ENCODE measurements at places on chromosomes 1 and 21.
A peak's percentile ranks its signal among the peaks of the same experiment; 100 is the strongest.

- no peak for DNase-seq
Measured at GRCh38 chr1:243742819-243743218, 107.2 kb downstream of the AKT3 start.

GRCh38 chr1:189431447-189431846 is 1046.2 kb downstream of the BRINP3 start:
- no peak for DNase-seq

DNA sequence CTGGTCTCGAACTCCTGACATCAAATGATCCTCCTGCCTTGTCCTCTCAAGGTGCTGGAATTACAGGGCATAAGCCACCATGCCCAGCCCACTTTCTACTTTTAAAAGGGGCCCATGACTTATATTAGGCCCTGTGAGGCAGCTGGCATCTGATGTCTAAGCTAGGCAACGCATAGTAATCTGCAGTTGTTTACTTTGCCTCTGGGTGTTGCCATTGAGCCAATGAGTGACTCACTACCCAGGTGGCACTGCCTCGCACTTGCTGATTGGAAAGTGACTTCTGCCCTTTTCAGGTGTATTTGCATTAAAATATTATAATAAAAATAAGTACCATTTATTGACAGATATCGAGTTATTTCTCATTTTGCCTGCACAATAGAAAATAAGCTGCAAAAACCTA is 84.9 kb downstream of the KIF14 start:
- no peak for DNase-seq

DNA sequence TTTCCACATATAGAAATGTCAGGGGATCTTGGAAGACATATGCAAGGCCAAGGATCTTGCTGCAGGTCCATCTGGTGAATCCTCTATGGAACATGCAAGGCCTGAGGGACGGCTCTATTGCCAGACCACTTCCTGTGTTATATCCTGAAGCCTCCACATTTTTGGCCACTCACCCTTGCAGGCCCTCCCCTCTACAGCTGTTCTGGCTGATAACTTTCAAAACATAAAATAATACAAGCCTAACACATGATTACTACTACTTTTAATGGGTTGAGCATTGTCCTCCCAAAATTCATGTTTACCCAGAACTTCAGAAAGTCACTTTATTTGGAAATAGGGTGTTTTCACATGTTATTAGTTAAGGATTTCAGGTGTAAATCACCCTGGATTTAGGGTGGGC is 18.5 kb upstream of the LYPLAL1 start:
- no peak for DNase-seq

- no peak for DNase-seq
Measured at GRCh38 chr1:70286453-70286852, 65.3 kb downstream of the SRSF11 start.

- no peak for DNase-seq
Measured at GRCh38 chr1:5850503-5850902, 141.7 kb downstream of the NPHP4 start.

- DNase-seq, result no peak
Measured at GRCh38 chr1:180157576-180158057, 2.9 kb downstream of the QSOX1 start.

GRCh38 chr1:46684670-46685069 is 13.0 kb downstream of the TEX38 start:
- DNase-seq, result no peak

- DNase-seq, result no peak
Measured at GRCh38 chr21:40819071-40819900, 27.7 kb downstream of the DSCAM start.

- no peak for DNase-seq
Measured at GRCh38 chr1:119372503-119373086, 4.0 kb downstream of the HAO2 start.

DNA sequence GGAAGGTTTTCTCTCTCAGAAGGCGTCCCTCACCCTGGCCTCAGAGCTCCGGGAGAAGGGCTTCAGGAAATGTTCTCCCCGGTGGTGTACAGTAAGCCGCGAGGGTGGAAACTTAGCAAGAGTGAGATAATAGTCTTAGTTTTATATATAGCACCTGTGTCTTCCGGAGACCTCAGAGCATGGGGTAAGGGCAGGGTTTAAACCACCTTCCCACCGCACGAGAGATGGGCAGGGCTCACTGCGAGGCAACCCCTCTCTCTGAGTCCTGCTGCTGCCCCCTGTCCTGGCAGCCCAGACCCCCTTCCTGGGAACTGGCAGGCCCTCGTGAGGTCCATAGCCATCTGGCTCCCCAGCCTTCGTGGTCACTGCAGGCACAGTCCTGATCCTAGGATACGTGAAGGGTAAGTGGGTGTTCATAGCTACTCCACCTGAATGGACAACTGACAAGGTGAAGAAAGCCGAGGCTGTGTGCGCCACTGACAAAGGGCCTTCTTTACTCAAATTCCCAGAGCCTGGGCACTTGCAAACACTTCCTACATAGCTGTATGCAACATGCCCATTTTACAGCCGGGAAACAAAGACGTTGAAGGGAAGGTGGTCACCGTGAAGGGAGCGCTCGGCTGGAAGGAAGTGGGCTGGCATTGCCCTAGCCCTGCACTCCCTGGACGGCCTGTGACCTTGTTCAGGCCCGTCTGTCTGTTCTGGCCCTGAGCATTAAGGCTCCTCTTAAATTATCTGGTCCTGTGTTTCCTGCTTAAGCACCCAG is 26.9 kb downstream of the ITPKB start:
- no peak for DNase-seq

DNA sequence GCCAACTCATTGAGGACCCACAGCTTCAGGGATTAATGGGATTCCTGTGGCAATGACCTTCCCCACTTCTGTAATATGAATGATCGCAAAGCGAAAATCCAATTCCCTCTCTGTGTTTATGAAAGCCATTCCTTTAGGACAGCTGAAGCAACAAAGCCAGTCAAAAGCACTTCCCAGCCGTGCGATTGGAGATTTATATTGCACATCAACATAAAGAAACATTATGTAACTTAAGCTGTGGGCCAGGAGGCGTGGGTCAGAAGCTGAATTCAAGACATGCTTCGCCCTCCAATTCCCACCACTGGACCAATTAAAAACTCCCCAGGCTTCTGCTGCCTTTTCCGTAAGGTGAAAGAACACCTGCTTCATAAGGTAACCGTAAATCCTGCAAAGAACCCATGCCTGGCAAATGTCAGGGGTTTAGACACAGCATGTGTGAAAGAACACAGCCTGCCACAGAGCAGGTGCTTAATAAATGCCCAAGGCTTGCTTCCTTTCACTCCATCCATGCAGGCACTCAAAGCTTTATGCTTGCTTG is 138.9 kb upstream of the SOD1 start:
- DNase-seq, result no peak

- DNase-seq, result no peak
Measured at GRCh38 chr1:9766759-9767442, 56.9 kb downstream of the CLSTN1 start.

- DNase-seq, result no peak
Measured at GRCh38 chr1:58748666-58749065, 35.2 kb downstream of the JUN start.

- DNase-seq, result no peak
Measured at GRCh38 chr1:22104865-22105437, 37.9 kb downstream of the WNT4 start.

DNA sequence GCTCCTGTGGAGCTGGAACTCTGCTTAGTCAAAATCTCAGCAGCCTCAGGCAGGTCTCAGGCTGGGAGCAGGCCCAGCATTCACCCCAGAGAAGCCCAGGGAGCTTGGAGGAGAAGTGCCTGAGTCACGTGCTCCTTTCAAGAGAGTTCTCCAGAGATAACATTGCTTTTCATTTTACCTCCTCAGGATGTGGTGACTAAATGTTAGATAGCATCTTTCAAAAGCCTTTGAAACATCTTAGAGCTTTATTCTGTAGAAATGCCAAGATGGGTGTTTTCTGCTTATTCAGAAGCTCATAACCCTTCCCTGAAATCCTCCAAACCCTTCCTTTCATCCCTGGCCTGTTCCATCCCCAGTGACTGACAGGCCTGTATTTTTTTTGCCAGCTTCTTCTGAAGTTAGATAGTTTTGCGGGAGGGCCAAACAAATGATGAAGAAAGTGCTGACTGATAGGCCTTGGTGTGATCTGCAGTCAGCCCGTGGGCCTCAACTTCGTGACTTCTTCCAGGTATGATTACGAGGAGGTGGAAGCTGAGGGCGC is 58.0 kb downstream of the PGM1 start:
- DNase-seq, result no peak

DNA sequence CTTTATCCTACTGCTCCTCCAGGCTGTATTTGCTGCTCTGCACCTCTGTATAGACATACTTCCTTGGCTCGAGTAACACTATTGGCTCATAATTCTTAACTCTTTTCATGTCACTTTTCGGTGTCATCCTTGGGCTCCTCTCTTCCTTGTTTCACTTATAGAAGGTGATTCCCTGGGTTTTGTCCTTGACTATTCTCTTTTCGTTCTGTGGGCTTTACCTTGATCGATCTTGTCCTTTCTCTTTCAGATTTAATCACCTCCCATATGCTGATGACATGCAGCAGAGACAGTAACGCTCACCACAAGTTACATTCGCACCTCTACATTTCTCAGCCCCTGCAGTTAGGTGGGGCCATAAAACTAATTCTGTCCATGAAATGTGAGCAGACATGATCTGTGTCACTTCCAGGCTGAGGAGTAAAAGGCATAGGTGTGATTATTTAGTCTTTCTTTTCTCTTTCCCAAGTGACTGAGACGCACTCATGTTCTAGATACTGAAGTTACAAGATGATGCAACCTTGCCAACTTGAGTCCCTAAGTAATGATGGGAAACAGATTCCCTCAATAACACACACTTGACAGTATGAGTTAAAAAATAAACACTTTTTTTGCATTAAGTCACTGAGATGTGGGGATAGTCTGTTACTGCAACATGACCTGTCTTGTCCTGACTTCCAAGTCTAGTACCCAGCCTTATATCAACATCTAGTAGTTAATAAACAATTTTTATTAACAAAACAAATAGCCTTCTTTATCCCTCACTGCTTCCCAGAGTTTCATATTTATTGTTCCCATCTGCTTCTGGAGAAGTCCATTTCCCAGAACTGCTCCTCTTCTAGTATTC is 49.9 kb upstream of the HAO2 start:
- DNase-seq, result no peak

DNA sequence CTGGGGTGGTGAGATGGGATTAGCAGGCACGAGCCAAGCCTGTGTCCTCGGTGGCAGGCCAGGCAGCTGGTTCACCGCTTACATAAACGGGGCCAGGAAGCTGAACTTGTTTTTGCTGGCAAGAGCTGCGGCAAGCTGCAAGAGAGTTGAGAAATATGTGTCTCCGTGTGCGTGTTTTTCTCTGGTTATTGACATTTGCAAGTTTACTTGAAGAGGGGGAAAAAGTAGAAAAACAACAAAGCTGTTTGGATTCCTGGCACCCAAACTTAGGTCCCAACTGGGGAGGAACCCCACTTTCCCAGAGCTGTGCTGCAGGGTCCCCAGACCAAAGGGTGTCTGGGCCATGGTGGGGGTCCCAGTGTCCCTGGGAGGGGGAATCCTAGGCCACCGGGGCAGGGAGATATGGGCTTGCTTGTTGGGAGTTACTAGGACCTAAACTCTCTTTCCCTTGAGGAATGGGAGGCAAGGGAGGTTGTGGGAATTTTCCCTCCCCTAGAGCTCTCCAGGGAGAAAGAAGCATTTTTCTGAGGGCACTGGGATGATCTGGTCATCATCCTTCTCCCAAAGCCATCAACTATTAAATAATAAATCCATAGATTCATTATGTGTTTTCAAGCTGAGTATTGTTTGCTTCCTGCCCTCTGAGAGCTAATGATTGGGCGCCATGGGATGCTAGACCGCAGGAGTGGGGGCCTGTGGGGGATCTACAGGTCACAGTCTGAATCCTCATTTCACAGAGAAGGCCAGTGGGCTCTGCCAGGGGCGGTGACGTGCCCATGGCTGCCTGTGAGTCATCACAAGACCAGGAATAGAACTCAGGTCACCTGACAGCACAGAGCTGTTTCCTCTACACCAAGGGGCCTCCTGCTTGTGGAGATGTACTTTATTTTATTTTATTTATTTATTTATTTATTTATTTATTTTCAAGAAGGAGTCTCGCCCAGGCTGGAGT is 14.8 kb downstream of the IL6R start:
- DNase-seq, result no peak

DNA sequence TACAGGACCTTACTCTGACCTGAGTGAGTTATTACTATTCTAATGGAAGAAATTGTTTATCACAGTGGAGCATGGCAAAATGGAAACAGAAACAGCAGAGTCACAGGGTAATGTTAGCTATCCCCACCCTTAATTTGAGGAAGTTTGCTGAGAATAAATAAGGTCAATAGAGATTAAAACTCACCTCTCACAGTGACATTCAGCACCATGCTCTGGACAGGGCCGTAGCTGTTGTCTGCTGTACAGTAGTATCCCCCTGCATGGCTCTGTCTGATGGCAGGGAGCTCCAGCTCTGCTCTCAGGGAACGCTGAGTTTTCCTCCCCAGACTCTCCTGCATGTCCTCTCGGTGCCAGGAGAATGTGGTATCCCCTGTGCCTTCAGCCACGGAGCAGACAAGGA is 11.9 kb downstream of the FCRL4 start:
- no peak for DNase-seq

DNA sequence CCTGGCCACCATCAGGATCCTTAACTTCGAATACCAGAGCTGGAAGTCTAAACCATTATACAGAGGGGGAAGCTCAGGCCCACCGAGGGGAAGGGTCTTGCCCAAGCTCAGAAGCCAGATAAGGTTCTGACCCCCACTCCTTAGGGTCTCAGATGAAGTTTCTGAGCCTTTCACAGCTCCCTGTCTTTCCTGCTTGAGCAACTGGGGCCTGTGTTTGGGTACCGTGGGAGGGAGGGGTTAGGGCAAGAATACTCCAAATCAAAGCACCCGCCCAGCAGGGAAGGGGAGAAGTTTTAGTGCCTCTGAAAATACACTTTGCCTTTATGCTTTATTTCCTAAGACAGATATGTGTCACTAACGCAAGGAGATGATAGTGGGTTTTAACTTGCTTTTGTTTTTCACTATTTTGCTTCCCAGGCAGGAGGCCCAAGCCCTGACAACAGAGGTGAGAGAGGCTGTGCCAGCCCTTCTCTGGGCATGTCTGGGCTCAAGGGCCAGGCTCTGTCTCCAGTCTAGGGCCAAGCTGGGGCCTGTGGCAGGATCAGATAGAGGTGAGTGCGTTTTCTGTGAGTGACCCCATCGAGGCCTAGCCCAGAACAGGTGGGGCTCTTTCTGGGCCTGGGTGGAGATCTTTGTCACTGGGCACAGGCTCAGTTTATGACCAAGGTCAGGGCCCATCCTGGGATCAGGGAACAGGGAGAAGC is 20.5 kb upstream of the TENT5B start:
- no peak for DNase-seq

- no peak for DNase-seq
Measured at GRCh38 chr1:186708694-186709097, 28.5 kb upstream of the PTGS2 start.

GRCh38 chr1:185398599-185398998 is 81.6 kb upstream of the IVNS1ABP start:
- no peak for DNase-seq

- peak; percentile 26 for DNase-seq
Measured at GRCh38 chr1:234125283-234125682, 220.8 kb downstream of the SLC35F3 start.

Measured in stimulated activated CD8-positive, alpha-beta memory T cell treated with anti-CD3 and anti-CD28 coated beads, Interleukin-2, amount 100 ng/mL, for 48 hours (primary cell).